ENCODE measurements at places on chromosomes 2 and 18.

DNA sequence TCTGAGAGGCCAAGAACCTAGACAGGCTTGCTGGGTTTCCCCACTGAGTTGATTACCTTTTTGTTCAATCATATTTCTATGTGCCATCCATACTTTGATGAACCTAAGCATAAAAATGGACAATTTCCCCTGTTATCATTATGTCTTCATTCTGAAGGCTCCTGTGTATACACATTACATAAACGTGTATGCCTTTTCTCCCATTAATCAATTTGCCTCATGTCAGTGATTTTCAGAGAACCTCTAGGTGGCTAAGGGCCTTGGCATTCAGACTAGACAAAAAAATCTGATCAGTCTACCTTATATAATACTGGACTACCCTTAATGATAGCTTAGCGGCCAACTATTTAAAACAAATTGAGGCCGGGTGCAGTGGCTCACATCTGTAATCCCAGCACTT lies 4.1 kb upstream of the PEX13 start:
- no peak for DNase-seq

DNA sequence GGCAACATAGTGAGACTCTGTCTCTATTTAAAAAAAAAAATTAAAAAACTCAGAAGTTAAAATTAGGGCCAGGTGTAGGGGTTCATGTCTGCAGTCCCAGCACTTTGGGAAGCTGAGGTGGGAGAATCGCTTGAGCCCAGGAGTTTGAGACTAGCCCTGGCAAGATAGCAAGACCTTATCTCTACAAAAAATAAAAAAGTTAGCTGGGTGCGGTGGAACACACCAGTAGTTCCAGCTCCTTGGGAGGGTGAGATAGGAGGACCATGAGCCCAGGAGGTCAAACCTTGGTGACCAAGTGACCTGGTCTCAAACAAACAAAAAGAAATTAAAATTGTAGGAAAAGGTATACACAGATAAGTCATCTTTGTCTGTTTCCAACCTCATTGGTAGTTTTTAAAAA lies 11.3 kb downstream of the TTLL4 start:
- DNase-seq: no peak

- DNase-seq: no peak
These were observed 8.0 kb upstream of the ANO7 start for GRCh38 chr2:241180495-241180894.

DNA sequence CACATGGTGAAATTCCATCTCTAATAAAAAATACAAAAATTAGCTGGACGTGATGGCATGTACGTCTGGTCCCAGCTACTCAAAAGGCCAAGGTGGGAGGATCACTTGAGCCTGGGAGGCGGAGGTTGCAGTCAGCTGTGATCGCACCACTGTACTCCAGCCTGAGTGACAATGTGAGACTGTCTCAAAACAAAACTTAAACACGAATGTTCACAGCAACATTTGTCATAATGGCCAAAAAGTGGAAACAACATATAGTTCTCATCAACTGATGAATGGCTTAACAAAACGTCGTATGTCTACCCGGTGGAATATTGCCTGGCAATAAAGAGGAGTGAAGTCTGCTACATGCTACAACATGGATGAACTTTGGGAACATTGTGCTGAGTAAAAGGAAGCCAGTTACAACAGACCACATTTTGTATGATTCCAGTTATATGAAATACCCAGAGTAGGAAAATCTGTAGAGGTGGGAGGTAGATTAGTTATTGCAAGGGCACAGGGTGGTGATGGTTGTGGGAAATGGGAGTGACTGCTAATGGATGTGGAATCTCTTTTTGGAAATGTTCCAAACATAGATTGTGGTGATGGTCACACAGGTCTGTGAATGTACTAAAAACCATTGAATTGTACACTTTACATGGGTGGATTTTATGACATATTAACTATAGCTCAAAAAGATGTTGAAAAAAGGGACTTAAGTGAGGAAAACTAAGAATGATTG lies 478.2 kb downstream of the PTPRM start:
- no peak for DNase-seq

GRCh38 chr2:176780348-176780747 lies 432.2 kb upstream of the HNRNPA3 start:
- DNase-seq: no peak

GRCh38 chr2:97546711-97547110 lies 43.0 kb downstream of the ANKRD36B start:
- no peak for DNase-seq

DNA sequence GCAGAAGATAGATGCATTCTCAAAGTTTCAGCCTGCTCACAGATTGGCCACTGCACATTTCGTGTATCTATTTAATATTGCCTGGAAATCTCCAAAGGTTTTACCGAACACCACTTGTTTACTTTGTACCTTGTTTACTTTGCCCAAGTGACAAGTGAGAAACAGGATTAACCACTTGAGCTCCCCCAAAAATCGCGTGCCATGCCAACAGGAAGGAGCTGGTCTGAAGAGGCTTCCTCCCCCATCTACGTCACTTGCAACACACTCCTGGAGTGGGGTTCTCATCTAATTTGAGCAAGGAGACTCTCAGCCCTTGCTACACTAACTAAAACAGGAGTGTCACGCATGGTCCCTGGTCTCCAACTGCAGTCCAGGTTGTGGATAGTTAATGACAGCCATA lies 212.5 kb upstream of the TMEM200C start:
- DNase-seq: no peak

- DNase-seq: no peak
These were observed 25.7 kb upstream of the FAM178B start for GRCh38 chr2:97011977-97012569.

- DNase-seq: no peak
These were observed 728.1 kb upstream of the SOX11 start for GRCh38 chr2:4964001-4964540.

GRCh38 chr18:76821356-76821874 lies 942 bp upstream of the ZNF236 start:
- DNase-seq: no peak

DNA sequence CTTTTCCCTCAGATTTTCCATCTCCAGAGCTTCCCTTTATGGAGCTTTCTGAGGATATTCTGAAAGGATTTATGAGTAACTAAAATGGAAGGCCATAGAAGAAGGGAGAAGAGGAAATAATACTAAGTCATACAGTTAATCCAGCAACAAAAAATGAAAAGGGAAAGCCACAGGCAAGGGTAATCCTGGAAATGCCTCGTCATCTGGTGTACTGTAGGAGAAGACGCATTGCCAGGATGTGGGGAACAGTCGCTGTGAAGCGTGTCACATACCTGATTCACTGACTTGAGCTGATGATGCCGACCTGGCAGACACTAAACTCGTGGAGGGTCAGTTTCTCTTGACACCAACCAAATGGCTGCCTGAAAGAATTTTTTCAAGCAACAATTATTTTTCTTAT lies 34.7 kb upstream of the ALPP start:
- DNase-seq: no peak

GRCh38 chr18:23250893-23251656 lies 115.8 kb downstream of the CABLES1 start:
- DNase-seq: no peak

- DNase-seq: no peak
These were observed 170.5 kb downstream of the ANKRD44 start for GRCh38 chr2:197140045-197140444.

- DNase-seq: no peak
These were observed 800 bp downstream of the IL1RL2 start for GRCh38 chr2:102187496-102188150.

- no peak for DNase-seq
These were observed 87.9 kb downstream of the STRN start for GRCh38 chr2:36878429-36878828.

GRCh38 chr2:236917164-236917563 lies 168.5 kb upstream of the COPS8 start:
- DNase-seq: no peak

- DNase-seq: no peak
These were observed 357.6 kb downstream of the OSR1 start for GRCh38 chr2:19000776-19001175.

DNA sequence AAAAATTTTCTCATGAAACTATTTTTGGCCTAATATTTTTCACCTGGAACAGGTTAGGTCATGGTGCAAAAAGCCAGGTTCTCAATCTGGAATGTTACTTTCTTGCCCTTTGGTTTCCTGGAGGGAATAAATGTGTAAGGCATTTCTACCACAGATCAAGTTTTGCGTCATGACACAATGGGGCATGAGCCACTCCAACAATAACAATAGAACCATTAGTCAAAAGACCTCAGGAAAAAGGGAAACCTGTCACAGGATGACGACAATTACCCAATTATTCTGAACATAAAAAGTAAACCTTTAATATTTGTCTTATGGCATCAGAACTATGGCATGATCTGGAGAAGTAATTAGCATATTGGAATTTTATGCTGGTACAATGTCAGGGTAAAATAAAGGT lies 88.2 kb upstream of the HNRNPA3 start:
- no peak for DNase-seq

GRCh38 chr2:26562811-26563645 lies 78.1 kb downstream of the CIB4 start:
- DNase-seq: no peak

DNA sequence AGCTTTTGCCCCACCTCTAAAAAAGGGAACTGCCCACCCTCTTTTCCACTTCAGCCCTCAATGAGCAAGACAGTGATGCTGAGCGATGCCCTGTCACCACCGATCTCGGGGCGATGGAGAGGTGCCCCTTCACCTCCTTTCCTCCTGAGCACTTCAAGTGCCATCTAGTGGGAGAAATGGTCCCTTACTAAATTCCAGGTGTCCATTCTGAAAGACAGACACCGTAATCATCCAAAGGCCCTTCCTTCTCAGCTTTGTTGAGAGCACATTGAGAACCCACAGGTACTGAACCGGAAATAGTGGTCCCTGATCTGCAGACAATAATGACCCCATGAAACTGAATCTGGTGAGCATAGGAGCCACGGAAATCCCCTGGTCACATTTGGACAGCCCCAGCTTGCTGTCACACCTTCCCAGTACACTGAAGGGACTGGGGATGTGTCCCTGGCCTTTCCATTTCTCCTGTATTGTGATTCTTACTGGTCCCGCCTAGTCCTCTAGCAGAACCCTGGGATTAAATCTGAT lies 38.5 kb downstream of the KCTD18 start:
- no peak for DNase-seq

DNA sequence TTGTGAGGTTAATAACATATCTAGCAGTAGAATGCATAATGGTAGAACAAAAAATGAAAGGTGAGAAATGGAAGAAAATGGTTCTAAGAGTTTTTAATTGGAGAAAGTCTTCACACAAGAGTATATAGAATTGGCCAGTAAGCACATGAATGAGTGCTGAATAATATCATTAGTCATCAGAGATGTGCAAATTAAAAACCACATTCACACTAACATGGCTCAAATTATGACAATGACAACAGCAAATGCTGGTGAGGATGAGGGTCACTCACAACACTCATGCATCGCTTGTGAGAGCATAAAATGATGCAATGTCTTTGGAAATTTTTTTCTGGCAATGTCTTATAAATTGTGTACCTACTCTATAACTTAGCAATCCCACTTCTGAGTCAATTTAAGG lies 1355.4 kb upstream of the ACVR2A start:
- no peak for DNase-seq

- no peak for DNase-seq
These were observed 59.3 kb downstream of the ATL2 start for GRCh38 chr2:38317725-38318124.

- no peak for DNase-seq
These were observed 5.5 kb downstream of the RPE start for GRCh38 chr2:210007895-210008294.

DNA sequence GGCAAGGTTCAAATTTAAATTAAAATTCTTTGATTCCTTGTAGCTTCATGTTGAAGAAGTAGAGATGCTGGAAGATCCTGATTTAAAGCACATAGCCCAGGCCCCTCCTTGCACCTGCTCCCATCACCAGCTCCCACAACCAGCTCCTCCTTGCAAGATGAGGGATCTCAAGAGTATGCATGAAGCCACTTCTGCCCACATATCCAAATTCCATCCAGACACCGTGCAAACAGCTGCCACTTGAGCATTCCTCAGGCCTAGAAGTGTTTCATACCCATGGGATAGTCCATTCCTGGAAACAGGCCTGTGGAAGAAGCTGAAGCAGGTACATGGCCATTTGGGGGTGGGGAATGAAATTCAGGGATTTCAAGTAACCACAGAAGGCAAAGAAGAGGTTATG lies 32.4 kb upstream of the ITPRID2 start:
- DNase-seq: no peak

DNA sequence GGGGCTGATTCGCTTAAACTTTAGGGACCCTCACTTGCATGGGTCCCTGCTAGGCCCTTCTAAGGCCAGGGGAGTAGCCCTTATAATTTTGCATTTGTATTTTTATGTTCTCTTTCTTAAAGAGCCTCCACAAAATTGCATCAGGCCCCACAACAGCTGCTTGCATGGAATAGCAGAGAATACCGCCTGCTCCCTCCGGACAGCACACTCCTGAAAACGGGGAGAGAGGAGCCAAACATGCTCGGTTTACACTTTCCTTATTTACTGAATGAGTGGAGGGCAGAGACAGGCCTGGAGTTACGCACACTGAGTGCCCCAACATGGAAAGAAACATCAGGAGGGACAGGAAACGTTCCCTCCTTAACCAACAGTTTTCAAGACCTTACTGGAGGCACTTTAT lies 132.2 kb downstream of the ANTXR1 start:
- DNase-seq: no peak

DNA sequence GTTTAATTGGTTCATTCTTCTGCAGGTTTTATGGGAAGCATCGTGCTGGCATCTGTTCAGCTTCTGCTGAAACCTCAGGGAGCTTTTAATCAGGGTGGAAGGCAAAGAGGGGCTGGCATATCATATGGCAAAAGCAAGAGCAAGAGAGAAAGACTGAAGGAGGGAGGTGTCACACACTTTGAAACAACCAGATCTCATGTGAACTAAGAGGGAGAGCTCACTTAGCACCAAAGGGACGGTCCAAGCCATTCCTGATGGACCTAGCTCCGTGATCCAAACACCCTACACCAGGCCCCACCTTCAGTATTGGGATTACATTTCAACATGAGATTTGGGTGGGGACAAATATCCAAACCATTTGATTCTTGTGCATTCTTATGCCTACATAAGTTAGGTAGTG lies 563.1 kb downstream of the SPAG16 start:
- no peak for DNase-seq

DNA sequence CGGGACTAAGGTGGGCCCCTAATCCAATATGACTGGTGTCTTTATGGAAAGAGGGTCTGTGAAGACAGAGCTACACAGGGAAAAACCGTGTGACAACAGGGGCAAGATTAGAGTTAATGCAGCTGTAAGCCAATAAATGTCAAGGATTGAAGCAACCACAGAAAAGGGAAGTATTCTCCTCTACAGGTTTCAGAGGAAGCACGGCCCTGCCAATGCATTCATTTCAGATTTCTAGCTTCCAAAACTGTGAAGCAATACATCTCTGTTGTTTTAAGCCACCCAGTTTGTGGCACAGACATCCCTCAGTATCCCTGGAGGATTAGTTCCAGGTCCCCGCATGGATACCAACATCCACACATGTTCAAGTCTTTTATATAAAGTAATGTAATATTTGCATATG lies 48.8 kb downstream of the SPP2 start:
- no peak for DNase-seq

- DNase-seq: no peak
These were observed 98.3 kb downstream of the DTNA start for GRCh38 chr18:34808389-34808788.

- no peak for DNase-seq
These were observed 44.8 kb downstream of the REL start for GRCh38 chr2:60925994-60926740.
